NCI-H460 (cell line): ENCODE measurements at places on chromosomes 2 and 18.

DNA sequence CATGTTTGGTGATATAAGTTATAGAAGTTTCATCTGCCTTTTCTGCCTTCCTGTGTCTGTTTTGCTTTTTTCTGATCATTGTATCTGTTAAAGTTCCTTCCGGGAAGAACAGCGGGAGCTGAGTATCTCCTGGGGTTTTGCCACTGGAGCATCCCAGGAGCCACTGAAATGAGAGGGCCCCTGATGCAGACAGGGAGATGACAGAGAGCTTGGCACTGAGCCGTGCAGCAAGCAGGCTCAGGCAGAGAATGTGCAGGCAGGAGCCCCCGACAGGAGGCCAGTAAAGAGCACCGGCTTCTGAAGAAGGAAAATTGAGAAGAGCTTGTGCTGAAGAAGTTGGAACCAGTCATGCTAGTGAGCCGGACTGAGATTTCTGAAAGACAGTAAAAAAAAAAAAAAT lies 137.8 kb downstream of the TDRD15 start:
- DNase-seq, result no peak

DNA sequence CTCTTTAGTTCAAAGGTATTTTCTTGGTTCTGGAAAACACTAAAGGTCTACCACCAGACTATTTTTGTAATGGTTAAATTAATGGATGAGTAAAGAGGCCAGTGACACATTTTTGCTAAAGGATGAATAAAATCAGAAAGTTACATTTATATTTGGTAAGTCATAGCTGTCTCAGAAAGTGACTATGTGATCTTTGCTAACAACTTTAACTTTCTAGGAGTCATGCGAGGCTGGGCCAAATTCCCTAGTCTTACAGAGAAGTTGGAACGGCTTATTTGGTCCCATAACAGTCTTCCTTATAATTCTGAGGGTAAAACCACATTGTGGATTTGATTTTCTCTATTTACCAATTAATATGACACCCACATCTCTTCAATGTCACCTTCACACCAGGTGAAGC lies 198.1 kb downstream of the PDE1A start:
- no peak for DNase-seq

GRCh38 chr2:121030523-121030922 lies 254.5 kb downstream of the TFCP2L1 start:
- no peak for DNase-seq

DNA sequence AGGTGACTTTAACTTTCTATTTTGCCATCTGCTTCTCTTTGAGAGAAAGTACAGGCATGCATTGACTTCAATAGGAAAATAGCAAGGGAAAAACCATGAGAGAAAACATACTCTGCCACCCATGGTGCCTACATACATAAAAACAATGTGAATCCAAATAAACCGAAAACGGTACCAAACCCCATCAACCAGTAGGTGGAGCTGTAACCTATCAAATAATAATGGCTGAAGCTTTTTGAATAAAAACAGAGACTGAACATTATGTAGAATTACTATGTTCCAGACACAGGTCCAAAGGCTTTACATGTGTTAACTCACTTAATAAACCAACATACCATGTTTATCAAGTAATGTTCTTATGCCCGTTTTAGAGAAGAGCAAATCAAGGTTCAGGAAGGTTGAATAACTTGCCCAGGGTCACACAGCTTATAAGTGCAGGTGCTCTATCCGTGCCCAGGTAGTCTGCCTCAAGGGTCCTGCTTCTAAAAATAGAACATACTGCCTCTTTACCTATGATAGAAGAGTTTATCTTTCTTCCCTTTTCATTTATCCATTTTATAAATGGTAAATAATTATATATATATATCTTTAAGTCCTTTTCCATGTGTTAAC lies 293.9 kb upstream of the SYT4 start:
- DNase-seq, result peak; percentile 52

GRCh38 chr18:54094474-54094873 lies 130.0 kb downstream of the MBD2 start:
- no peak for DNase-seq

DNA sequence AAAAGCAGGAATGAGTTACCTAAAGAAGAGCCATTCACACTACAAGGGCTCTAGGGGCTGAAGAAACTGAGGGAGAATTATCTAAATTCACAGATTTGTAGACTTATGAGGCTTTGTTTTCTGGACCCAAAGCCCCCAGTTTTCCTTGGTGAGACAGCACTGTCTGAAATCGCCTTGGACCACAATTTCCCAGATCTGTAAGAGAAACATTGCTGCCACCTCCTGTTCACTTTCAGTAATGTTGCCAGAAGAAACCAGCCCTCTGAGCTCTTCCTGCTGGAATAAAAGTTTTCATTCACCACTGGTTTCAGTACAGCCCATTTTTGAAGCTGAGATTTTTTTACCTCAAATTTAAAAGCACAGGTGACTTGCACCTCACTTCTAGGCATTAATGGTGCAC lies 169.2 kb downstream of the CDH20 start:
- DNase-seq, result peak; percentile 41

- DNase-seq, result no peak
Observed at GRCh38 chr18:77547757-77548156, 298.1 kb downstream of the GALR1 start.

- no peak for DNase-seq
Observed at GRCh38 chr2:88620015-88620414, 7.2 kb downstream of the EIF2AK3 start.

GRCh38 chr2:172791953-172792352 lies 56.3 kb downstream of the RAPGEF4 start:
- no peak for DNase-seq

GRCh38 chr2:173753441-173753840 lies 211.7 kb downstream of the SP3 start:
- no peak for DNase-seq

DNA sequence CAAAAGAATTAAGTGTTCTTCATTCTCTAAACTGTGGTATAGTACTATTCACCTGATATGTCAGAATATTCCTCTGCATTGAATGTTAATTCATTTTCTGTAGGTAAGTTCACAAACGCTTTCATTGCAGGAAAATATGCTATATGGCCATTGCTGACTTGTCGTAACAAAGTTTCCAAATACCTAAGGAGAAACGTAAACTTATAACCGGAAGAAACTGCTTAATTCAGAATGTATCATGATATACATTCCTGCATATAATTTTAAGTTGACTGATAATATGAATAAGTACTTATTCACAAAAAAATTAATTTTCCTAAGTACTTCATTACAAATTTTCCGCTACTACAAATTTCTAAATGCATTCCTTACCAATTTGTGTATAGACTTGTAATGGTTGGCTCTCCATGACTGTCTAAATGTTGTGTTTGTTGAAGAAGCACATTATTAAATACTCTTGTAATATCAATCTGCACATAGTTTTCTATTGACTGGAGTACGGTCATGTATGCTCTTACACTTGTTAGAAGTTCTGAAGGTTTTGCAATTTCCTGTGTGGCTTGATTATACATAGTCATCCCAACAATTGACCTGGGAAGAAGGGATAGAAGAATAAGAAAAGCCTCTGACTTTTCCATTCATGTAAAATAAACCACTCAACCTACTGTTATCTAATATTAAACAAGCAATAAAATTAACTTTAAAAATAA lies 85.4 kb downstream of the NCKAP1 start:
- DNase-seq, result no peak

DNA sequence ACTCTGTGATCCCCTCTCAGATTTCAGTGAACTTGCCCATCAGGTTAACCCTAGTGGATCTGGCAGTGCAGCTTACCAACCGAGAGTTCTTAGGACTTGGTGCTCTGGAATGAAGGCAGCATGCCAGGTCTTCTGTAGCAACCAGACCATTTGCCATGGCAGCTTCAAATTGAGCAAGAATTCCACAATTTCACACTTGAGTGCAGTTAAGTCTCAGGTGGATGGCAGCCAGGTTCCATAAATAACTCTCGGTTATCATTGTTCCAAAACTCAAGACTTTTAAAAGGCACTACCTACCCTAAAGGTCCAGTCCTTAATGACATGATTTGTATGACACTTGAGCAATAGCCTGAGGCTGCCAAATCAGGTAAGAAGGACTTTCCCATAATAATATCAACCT lies 48.1 kb downstream of the GALNT3 start:
- no peak for DNase-seq

GRCh38 chr2:148644883-148645538 lies 460 bp downstream of the EPC2 start:
- peak; percentile 87 for DNase-seq

GRCh38 chr2:218020966-218021535 lies 18.3 kb upstream of the TNS1 start:
- DNase-seq, result no peak

GRCh38 chr18:58280191-58280590 lies 236.2 kb downstream of the NEDD4L start:
- no peak for DNase-seq

DNA sequence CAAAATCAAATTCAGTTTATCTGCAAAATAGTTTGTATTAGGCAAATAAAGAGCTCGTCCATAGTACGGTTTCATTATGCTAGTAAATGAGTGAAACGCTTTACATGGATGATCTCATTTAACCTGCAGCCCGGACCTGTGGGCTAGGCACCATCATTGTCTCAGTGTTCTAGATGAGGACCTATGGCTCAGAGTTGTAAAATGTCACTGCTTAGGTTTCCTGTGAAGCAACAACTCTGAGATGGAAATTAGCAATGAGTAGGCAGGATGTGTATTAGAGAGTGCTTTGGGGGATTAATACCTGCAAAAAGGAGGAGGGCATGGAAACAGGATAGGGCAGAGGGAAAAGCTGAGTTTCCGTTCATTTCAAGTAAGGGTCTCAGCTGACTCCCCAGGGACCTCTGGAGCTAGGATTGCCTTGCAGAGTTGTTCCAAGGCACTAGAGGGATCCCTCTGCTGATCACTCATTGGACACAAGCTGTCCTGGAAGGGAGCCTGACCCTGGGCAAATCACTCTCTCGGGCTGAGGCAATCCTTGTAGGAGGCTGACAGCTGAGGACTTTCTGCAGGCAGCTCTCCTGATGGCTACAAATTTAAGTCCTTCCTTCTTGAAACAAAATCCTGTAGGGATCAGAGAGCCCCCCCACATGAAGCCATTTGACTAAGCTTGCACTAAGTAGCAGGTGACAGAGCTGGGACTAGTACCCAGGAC lies 58.8 kb upstream of the SIX2 start:
- DNase-seq, result no peak

GRCh38 chr2:156933645-156934225 lies 323.8 kb upstream of the GALNT5 start:
- no peak for DNase-seq

DNA sequence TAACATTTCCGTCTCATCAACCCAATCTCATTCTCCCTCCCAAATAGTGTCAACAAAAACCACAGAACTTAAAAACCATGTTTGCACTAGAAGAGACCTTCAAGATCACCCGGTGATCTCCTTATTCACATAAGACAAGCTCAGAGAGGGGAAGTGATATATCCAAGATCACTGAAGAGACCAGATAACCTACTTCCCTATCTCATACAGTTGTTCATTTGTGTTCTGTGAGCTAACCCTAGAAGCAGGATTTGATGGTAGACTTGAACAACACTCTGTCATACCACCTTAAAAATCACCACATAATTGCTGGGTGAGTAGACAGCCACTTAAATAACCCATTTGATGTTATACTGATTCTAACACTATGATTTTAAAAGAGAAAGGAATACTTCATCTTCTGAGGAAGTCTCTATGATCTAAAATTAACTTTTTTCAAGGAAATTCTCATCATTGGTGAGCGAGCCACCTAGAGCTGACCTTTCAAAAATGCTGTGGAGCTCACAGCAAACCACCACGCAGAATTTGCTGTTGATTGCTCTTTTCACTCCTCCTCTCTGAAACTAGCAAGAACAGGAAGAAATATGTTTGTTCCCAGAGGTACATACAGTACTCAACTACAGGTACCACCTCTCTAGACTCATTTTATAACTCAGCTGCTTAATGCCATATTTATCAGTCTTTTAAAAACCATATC lies 15.1 kb downstream of the AAK1 start:
- no peak for DNase-seq

GRCh38 chr2:220044383-220044782 lies 417.0 kb downstream of the SLC4A3 start:
- DNase-seq, result no peak

DNA sequence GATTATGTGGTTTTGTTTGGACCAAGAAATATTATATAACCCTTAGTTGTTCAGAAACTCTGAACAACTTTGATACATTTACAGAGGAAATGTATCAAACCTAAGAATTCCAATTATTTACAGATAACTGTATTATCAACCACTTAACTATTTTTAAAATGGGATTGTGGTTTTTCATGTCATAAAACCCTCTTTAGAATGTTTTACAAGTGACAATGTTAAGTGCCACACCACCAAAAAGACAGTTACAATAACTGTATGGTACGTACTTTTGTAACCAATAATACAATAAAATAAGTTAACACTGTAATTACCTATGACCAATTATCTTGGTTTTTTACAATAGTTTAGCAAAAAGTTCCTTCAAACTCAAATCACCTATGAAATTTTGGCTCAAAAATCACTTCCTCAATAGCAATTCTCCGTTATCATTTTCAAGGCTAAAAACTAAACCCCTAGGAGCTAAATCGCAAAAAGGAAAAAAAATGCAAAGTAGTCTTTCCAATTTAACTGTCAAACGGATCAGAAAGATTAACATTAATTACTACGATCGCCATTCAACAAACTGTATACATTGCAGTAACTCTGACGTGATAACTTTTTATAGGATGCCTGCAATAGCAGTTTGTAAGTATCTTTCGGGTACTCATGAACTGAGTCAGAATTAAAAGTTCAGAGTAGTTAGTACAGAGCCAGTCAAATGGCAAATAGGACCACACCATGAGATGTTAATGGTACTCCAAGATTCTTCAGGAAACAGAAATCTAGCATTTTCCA lies 1.5 kb downstream of the ROCK1 start:
- no peak for DNase-seq

DNA sequence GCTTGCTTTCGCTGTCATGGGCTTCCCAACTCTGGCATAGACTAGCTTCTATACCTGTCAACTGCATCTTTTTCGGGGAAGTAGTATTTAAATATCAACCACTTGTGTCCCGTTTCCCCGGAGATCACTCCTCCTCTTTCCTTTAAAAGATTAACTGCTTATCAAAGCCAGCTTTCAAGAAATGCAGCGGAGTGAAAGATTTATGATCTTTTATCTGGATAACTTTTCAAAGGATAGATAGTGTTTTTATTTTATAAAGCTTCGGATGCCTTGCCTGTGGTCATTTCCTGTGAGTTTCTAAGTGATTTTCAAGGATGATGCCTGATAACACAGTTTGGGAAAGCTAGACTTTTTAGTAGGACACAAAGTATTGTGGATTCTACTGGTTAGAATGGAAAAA lies 2.9 kb upstream of the IGFBP5 start:
- no peak for DNase-seq
